NCI-H1105 treated with DMSO at 0.1 percent for 48 hours (cell line): ENCODE measurements at places on chromosomes 2 and 18.

DNA sequence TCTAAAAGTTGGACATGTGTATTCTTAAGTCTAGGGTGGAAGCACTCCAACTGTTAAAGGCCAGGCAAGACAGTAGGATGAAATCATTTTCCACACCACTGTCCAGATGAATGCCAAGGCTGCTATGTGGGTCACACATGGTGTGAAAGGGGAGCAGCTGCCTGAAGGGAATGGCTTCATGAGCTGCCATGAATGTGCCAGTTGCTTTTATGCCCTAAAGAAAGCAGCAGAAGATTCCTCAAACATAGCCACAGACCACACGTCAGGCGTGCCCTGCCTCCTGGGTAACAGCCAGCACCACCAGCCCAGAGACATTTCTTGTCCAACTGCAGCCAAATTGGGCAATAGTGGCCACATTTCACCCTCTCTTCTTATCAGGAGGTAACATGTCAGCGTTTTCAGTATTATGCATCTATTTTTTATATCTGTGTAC is 130.2 kb downstream of the MTCL1 start:
- DNase-seq = no peak

GRCh38 chr2:33204945-33205344 is 258.2 kb downstream of the LTBP1 start:
- no peak for DNase-seq

DNA sequence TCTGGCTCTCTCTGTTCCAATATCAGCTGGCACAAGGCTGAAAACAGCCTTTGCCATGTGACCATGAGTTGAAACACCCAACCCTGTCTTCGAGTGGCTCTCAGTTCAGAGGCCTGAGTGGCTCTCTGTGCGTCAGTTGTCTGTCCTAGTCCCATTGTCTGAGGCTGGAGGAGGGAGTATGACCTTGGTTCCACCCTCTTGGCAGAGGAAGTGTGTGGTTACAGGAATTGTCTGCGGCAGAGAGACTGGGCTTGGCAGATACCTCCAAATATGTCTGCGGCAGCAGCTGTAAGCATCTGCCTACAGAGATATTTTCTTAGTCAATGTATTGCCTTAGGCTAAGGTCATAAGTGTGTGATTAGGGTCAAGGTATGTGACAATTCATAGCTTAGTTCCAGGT is 32.6 kb downstream of the CNGA3 start:
- no peak for DNase-seq

- DNase-seq = no peak
Measured at GRCh38 chr2:905091-905832, 45.4 kb upstream of the SNTG2 start.

DNA sequence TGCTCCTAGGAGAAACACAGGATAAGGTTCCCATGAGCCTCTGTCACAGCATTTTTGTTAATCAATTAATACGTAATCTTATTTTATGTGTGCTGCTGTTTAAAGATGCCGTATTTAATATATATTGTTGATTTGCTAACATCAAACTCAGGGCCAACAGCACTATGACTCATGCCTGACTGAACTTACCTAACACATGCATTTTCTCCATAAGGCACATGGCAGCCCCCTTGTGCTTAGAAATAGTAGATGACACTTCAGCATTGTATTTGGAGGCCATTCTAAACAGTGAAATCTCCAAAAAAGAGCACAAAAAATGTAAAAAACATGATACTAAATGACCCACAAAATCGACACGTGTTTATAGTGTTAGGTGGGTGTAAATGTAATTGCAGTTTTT is 314.8 kb downstream of the MYCN start:
- no peak for DNase-seq

GRCh38 chr2:73175663-73176204 is 26.6 kb upstream of the NOTO start:
- DNase-seq = peak; percentile 36

GRCh38 chr2:137336067-137336466 is 570.7 kb downstream of the THSD7B start:
- no peak for DNase-seq

- no peak for DNase-seq
Measured at GRCh38 chr2:216517447-216518225, 19.0 kb downstream of the RPL37A start.

- peak; percentile 74 for DNase-seq
Measured at GRCh38 chr18:46759890-46760289, 3.0 kb upstream of the ST8SIA5 start.

- DNase-seq = no peak
Measured at GRCh38 chr2:163611557-163611906, 124.3 kb downstream of the FIGN start.

- no peak for DNase-seq
Measured at GRCh38 chr2:8119782-8120505, 561.9 kb upstream of the ID2 start.

DNA sequence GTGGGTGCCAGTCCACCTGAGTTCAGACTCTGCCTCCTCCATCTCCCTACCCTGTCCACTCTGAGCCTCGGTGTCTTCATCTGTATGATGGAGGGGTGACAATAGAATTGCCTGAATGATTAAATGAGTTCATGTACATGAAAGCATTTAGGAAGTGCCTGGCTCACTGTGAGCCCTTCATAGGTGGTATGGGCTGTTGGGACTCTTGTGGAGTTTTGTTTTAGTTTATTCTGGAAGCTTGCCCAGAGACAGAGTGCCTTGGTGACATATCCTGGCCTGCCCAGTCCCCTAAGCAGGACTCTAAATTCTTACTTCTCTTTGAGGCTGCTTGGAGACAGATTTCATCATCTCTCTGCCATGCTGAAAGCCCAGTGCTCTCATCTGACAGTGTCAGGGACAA is 24.5 kb upstream of the GIGYF2 start:
- peak; percentile 26 for DNase-seq

DNA sequence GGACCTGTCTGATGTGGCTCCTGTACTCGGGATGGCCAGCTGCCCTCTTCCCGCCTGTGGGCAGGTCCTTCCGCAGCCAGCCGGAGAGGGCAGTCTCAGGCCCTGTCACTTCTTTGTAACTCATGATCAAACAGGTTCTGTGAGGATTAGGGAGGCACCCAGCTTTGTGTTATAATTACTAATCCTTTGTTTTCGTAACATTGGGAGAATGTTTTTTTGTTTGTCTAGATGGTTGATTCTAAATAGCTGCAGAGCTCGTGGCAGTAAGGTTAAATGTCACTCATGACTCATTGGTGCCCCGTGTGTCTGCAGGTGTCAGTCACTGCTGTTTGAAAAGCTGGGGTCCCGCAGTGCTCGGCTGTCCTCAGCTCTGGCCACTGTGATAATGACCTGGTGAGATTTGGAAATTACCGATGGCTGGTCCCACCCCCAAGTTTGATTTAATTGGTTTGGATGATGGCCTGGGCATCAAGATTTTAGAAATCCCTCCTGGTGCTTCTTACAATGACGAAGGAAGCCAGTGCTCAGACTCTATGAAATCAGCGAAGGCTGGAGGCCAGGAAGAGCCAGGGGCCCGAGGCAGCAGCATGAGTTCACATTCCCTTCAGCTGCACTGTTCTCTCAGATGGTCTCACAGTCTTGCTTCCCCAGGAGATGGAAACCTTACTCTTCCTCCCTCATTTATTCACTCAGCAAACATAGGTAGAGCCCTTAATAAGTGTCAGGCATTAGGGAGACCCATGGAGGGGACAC is 172.8 kb downstream of the VAPA start:
- no peak for DNase-seq
